ENCODE measurements at places on chromosomes 12 and 14. TPM values are rescaled to one million over a fixed set of nuclear protein-coding genes. Genes with fewer than 3 reads are reported as not detected.

The NRL gene
- total RNA-seq = 0.45 TPM

The PTPN21 gene
- total RNA-seq = 10.5 TPM

The ASCL4 gene
- not detected for total RNA-seq

The FOXN4 gene
- not detected for total RNA-seq

The TPPP2 gene
- not detected for total RNA-seq

The TSPAN11 gene
- total RNA-seq = 0.09 TPM

The PAPLN gene
- 1.5 TPM for total RNA-seq

The TAS2R9 gene
- 0.09 TPM for total RNA-seq

The NPFF gene
- not detected for total RNA-seq

The RND1 gene
- 1.5 TPM for total RNA-seq

The GUCY2C gene
- total RNA-seq = not detected

The MYO1H gene
- not detected for total RNA-seq

The PITPNM2 gene
- total RNA-seq = 4.6 TPM

The GLI1 gene
- 0.45 TPM for total RNA-seq

The SMCO2 gene
- 0.36 TPM for total RNA-seq

The FAM90A1 gene
- not detected for total RNA-seq

The TAS2R42 gene
- not detected for total RNA-seq

The RFLNA gene
- total RNA-seq = 32.5 TPM

The AQP2 gene
- total RNA-seq = not detected

The GPX2 gene
- total RNA-seq = 0.09 TPM

The MEG3 gene
- total RNA-seq = 12.6 TPM

The RAPGEF3 gene
- total RNA-seq = 26.9 TPM

Measured in endothelial cell of coronary artery (primary cell).